Bronchial epithelial cell (primary cell): ENCODE measurements at places on chromosomes 1 and 21. TPM values are rescaled to one million over a fixed set of nuclear protein-coding genes. Genes with fewer than 3 reads are reported as not detected.
A peak's percentile ranks its signal among the peaks of the same experiment; 100 is the strongest.

GRCh38 chr1:113233441-113233840 is 156.9 kb upstream of the MAGI3 start:
- no peak for DNase-seq

DNA sequence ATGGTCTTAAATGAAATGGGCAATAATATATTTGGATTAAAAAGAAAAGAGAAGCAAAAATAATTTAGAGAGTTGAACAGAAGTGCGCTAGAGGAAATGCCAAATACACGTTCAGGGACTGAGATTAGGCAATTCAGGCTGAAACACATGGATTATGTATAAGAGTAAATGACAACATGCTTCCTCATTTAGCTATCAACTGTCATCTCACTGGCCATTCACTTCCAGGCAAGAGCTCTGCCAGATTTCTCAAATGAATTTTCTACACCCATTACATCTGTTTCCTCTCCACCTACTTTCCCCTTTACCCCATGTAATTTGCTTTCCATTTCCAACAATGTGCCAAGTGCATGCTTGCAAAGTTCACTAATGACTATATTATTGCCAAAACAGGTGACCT is 582.4 kb downstream of the LTN1 start:
- no peak for DNase-seq

DNA sequence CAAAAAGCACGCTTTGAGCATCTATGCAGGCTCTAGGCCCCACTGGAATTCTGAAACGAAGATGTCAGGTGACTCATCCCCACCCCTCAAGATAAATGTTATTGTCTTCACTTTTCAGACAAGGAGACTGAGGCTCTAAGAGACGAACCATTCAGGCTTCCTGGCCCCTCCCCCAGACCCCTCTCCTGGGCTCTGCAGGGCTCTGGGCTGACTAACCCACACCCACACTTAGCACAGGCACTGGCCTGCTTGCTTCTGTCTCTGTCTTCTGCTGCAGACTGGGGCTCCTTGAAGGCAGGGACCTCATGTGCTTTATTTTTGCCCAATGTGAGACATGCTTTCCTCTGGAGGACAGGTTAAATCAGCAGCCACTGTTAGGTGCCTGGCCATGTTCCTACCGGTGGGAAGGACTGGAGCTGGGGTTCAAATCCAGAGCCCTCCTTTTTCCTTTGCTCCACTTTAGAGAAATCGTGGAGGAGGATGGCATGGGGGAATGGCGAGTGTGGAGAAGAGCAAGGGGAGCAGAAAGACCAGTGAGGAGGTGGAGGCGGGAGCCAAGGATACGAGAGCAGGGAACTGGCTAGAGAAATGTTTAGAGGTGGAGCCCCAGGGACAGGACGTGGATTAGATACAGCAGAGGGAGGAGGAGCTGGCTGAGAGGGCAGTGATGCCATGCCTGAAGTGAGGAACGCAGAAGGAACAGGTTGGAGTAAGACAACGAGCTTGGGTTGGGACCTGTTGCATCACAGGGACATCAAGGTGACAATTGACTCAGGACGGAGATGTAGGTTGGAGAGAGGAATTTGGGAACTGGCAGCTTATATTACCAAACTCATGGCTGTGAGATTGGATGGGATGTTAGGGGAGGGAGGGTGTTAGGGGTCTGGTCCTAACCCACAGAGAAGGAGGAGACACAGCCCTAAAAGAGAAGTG is 1.7 kb downstream of the TMEM125 start:
- DNase-seq: peak; percentile 2

Gene LEMD1
- 2.1 and 3.1 TPM in 2 replicates for total RNA-seq

DNA sequence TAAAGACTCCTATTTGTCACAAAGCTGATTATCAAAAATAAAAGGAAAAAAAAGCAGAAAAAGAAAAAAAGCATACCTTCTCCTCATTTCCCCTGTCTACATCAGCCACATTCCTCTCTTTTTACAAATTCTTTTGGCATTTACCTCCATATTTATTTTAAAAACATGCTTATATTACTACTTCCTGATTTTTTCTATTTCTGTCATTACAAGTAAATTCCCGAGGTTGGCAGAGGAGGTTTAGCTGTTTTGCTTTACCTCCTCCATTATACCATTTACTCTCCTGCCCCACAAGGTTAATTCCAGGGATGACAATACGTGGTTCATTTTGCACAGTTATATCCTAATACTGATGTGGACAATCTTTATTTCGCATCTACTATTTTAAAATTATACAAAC is 26.3 kb upstream of the CD34 start:
- DNase-seq: no peak

GRCh38 chr1:67143966-67144365 is 9.2 kb upstream of the C1orf141 start:
- no peak for DNase-seq

GRCh38 chr1:85363521-85363920 is 87.1 kb upstream of the BCL10 start:
- DNase-seq: no peak

GRCh38 chr1:21598904-21599303 is 70.3 kb downstream of the RAP1GAP start:
- no peak for DNase-seq

DNA sequence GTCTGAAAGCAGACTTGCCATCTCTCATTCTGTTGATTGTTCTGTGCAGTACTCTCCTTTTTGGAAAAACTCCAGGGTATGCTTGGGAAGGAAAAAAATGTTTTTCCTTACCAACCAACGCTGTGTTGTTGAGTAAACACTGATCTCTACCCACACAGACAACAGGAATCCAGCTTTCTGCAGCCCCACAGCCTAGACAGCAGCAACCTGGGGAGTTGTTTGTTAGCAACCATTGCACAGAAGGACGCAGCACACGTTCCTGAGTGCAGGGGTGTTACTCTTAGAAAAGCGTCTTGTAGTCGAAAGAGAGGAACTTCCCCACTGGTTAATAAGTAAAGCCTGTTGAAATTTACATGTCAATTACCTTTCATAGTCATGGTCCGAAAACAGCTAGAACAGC is 56.6 kb downstream of the SMYD2 start:
- DNase-seq: no peak

Gene KRTAP7-1
- not detected in 2 replicates for total RNA-seq

Gene PRELP
- total RNA-seq: not detected in 2 replicates

GRCh38 chr1:41566274-41566885 is 81.9 kb upstream of the EDN2 start:
- DNase-seq: no peak

DNA sequence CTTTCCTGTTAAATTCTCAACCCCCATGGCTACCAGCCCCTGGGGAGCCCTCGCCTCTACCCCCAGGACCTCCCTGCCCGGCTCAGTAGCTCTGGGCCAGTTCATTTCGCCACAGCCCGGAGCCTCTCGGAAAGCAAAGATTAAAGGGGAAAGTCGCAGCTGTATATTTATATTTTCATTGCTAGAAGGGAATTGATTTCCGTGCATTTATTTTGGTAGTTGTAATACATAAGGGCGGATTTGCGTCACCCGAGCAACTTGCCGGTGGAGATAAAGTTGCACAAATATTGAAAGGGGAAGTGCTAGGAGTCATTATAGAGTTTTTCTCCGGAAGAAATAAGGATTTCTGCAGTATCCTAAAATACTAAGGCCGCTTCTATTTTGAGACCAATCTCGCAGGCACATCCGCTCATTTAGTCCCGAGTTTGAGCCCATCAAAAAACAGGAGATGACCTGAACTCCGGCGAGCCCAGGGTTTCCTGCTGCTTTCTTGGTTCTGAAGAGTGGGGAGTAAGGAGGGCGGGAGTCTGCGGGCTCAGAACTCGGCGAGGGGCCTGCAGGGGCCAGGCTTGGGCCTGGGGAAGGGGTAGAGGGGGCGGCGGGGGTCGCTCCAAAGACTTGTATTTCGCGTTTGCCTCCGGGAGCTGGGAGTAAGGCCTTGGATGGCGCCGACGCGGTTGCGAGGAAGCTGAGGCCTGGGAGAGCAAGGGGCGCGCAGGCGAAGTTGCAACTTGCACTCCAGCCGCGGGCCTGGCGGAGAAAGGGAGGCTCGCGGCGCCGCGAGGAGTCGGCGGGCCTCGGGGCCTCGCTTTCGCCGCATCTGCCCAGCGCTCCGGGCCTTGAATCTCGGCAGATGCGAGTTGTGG is 2.5 kb upstream of the HLX start:
- no peak for DNase-seq

DNA sequence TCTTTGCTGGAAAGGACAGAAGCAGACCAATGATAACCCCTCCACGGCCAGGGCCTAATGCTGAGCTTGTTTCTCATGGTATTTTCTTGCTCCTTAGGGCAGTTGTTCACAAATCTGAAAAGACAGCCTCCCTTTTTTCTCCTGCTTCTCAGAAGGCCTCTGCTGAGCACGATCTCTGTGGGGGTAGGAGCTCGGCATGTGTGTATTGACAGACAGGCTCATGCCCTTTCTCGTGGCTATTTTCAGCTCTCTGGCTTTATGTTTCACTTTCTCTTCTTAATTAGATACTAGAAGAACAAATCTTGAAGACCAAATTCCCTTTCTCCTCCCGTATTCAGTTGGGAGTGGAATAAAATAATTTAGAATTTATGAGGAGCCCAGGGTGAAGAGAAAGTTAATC is 768 bp upstream of the RIIAD1 start:
- DNase-seq: no peak

- no peak for DNase-seq
Measured at GRCh38 chr21:45583831-45584509, 41.7 kb upstream of the SLC19A1 start.

- no peak for DNase-seq
Measured at GRCh38 chr1:182765391-182765790, 24.2 kb upstream of the NPL start.

Gene TRABD2B
- total RNA-seq: under 0.01 TPM in 2 replicates

Gene TDRD10
- under 0.01 TPM in 1 of 2 replicates, not detected in the other for total RNA-seq

DNA sequence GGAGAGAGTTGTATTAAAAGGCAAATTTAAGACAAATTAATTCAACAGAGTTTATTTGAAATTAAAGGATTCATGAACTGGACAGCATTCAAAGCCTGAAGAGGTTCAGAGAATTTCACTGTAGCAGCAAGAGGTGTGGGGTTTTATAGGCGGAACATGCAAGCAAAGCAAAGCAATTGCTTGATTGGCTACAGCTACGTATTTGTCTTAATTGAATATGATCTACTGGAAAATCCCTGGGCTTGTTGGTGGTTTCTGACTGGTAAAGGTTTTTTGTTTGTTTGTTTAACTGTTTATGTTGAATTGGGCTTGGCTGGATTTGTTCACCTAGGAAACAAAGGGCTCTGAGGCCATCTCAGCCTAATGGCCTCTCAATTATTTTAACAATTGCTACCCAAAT is 61.5 kb downstream of the KCNK1 start:
- no peak for DNase-seq

Gene SELL
- total RNA-seq: not detected in 2 replicates

Gene LAPTM5
- under 0.01 TPM in 2 replicates for total RNA-seq

DNA sequence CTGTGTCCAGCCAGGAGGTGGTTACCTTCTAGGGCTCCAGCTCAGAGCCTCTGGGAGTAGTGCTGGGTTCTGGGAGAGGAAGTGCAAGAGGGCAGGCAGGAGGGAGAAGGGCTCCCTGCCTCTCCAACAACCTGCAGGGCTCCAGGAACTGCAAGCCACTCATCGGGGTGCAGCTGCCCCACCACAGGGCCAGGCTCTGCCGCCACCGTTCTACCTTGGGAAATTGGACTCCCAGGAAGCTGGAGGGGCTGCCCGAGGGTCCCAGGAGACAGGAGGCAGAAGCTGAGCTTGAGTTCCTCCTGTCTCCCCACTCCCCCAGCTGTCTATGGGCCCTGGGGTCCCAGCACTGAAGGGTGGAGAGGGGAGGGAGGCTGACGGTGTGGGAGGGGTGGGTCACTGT is 7.4 kb upstream of the PRDM16 start:
- no peak for DNase-seq

- no peak for DNase-seq
Measured at GRCh38 chr1:16608838-16609560, 4.4 kb downstream of the NBPF1 start.

Gene TNFRSF8
- not detected in 2 replicates for total RNA-seq

DNA sequence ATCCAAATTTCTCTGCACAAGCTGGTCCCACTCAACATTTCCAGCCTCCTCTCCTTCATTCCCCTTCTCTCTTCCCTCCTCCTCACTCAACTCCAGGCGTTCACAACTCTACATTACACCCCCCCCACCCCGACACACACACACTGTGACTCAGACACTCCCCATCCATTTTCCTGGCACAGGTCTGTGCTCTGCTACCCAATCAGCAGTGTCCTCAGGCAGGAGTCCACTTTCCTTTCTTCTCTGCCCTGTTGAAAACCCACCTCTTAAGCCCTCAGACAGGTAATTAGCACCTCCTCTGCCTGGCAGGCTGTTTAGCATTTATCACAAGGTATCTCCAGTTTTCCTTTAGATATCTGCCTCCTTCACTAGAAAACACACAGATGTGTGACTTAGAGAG is 8.8 kb upstream of the LMX1A start:
- peak; percentile 51 for DNase-seq

Gene PPFIA4
- 4.2 and 9.2 TPM in 2 replicates for total RNA-seq

- no peak for DNase-seq
Measured at GRCh38 chr1:246216906-246217305, 290.2 kb downstream of the SMYD3 start.

Gene PTCH2
- total RNA-seq: under 0.01 TPM in 1 of 2 replicates, not detected in the other

Gene SDHC
- 14.8 and 15.0 TPM in 2 replicates for total RNA-seq

- DNase-seq: no peak
Measured at GRCh38 chr1:215292932-215293331, 210.4 kb downstream of the KCNK2 start.

DNA sequence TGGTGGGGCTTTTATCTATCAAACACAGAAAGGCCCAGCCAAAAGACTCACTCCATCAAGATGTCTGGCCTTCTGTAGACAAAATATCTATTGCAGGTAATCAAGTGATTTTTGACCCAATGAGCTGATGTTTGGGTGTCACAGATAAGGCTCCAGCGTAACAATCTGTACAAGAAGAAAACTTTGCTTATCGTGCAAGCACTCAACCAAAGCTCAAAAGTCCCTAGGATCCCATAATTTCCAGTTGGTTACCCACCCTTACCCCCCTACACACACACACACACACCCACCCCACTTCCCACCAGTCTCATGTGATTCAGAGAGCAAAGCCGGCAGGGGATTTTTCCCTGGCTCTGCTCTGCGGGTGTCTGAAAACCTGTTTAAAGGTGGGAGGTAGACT is 5.8 kb downstream of the ITPKB start:
- DNase-seq: no peak

Gene LRRC42
- 44.9 and 51.1 TPM in 2 replicates for total RNA-seq

Gene PINK1
- total RNA-seq: 61.1 and 73.0 TPM in 2 replicates

DNA sequence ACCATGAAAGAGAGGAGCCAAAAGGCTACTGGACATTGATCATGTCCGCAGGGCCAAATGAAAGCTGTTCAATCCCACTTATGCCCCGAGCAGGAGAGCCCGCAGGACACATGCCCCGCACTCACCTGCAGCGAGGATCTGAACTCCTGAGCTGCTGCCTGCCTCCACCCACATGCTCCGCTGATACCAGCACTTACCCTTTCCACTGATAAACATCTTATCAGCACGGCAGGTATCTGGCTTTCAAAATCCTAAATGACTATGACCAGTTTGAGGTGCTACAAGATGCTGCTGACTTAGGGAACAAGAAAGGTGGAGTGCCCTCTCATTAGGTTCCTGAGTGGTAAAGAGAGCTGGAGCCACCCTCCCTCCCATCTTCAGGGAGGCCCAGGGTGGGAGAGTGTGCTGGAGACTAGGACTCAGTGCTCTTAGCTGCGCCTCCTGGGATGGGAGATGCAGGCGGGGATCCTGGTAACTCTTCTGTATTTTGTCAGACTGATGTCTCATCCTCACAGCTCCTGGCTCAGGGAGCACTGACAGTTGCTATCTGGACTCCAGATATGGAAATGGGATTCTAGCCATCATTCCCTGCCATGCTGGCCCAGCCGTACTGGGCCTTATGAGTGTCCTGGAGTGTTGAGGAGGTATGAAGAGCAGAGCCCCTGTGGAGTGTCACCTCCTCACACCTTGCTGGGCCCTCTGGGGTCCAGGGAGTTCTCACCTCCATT is 86.4 kb upstream of the F3 start:
- no peak for DNase-seq

Gene ZNF670
- 3.7 and 4.5 TPM in 2 replicates for total RNA-seq
